ENCODE measurements at places on chromosomes 5 and 9.

GRCh38 chr5:65067147-65067506 is 298.4 kb downstream of the CWC27 start:
- no peak for DNase-seq

GRCh38 chr9:127162046-127162863 is 39.8 kb upstream of the ANGPTL2 start:
- DNase-seq = no peak

GRCh38 chr5:61277190-61277589 is 54.9 kb upstream of the ZSWIM6 start:
- DNase-seq = no peak

GRCh38 chr5:19104948-19105347 is 883.1 kb downstream of the CDH18 start:
- DNase-seq = no peak

DNA sequence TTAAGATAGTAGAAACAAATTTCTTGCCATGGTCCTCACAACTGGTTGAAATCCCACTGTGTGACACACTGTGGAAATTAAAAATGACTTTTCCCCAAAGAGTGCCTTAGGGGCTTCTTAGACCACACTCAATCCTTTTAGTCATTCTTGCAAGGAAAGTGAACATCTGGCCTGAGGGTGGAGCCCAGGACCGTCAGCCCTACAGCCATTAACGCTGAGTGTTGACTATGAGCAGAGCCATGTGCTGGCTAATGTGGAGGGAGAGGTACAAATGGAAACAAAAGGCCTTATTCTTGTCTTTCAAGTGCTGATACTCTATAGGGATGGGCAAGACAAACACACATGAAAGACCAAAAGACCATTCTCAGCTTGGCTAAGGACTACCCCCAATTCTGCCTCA is 456.5 kb downstream of the ZSWIM6 start:
- no peak for DNase-seq

- DNase-seq = no peak
Observed at GRCh38 chr5:10580531-10581423, 16.9 kb downstream of the ANKRD33B start.
